ENCODE measurements at places on chromosomes 1 and 21. TPM values are rescaled to one million over a fixed set of nuclear protein-coding genes. Genes with fewer than 3 reads are reported as not detected.

The LCE2A gene
- total RNA-seq, result not detected

The NUCKS1 gene
- 215 TPM for total RNA-seq

DNA sequence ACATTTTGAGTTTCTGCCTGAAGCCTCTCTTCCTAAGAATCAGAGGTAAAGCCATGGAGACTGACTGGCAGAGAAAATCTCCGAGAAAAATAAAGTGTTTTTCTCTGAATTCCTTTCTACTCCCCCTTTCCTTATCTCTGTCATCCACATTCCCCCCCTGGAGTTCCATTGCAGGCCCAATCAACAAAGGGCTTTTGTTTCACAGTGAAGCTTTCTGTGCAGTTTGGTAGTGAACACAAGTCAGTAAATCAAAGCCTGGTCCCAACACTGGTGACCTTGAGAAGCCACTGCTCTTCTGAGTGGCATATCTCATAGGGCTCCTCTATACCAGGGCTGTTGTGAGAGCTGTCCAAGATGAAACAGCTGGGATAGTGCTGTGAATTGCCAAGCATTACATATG, 228.4 kb downstream of the SEC16B start:
- no peak overlapping the region for H3K4me3 ChIP-seq
- H3K36me3 ChIP-seq, result no peaks in the 10 kb centered on the region
- H3K4me1 ChIP-seq, result no peaks in the 10 kb centered on the region
- H3K27ac ChIP-seq, result no peak overlapping the region
- no peak for DNase-seq

DNA sequence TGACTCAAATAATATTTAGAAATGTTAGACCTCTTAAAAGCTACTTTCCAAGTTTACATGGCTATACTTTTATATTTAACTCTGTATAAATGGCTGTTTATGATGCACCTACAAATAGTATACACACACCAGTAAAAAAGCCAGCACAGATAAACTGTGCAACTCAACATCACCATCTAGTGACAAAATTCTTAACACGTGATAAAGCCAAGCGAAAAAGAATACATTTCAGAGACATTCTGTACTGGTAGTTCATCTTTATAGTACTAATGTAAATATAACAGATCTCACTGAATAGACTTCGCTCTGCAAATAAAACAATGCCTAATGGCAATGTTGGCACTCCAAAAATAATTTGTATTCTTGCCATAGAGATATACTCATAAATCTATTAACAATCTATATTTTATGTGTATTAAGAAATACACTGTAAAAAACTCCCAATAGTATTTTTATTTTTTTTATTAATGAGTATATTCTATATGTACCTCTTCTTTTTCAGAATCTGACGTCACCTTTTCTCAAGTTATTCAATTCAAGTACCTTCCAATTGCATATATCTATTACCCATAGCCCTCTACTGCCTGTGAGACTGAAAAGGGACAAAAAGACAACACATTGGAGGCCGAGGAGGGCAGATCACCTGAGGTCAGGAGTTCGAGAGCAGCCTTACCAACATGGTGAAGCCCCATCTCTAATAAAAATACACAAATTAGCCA, 100.2 kb downstream of the DPYD start:
- no peak overlapping the region for H3K27ac ChIP-seq
- no peak overlapping the region for H3K4me3 ChIP-seq
- peaks cover 9% of the 10 kb centered on the region for H3K4me1 ChIP-seq
- H3K36me3 ChIP-seq, result peaks cover 4% of the 10 kb centered on the region

GRCh38 chr1:188423073-188423472, 1594.3 kb downstream of the PLA2G4A start:
- no peaks in the 10 kb centered on the region for H3K27me3 ChIP-seq
- H3K4me3 ChIP-seq, result no peak overlapping the region
- H3K27ac ChIP-seq, result no peak overlapping the region
- H3K4me1 ChIP-seq, result peaks cover 3% of the 10 kb centered on the region
- H3K36me3 ChIP-seq, result no peaks in the 10 kb centered on the region
- no peak for DNase-seq

- H3K36me3 ChIP-seq, result no peaks in the 10 kb centered on the region
- peak overlapping the region; percentile 50 for H3K27ac ChIP-seq
- H3K4me3 ChIP-seq, result no peak overlapping the region
- peaks cover 6% of the 10 kb centered on the region for H3K27me3 ChIP-seq
These were observed 637.3 kb downstream of the MATN1 start for GRCh38 chr1:30085811-30086770.

- no peak for DNase-seq
- H3K4me1 ChIP-seq, result peaks cover 49% of the 10 kb centered on the region
- H3K27ac ChIP-seq, result peak overlapping the region; percentile 99
- peaks cover 5% of the 10 kb centered on the region for H3K36me3 ChIP-seq
- H3K27me3 ChIP-seq, result no peaks in the 10 kb centered on the region
These were observed 756 bp downstream of the ANKRD13C start for GRCh38 chr1:70353601-70354331.

The OR2M3 gene
- total RNA-seq, result not detected

The RAB4A gene
- 53.1 TPM for total RNA-seq

The ALX3 gene
- not detected for total RNA-seq

DNA sequence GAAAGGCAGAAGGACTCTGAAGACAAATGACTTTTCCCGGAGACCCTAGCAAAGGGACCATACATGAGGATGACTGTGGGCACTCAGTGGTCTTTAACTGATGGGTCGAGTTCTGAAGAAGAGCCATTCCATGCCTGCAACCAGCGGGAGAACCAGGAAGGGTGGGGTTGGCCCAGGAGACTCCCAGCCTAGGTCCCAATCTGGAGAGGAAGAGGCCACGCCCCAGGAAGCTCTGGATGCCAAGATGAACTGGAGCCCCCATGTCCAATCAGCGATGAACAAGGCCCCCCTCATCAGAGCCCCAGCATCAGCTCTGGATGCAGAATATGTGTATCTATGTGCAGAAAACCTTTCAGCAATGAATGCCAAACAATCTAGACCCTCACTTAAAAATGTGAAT, 3.6 kb downstream of the KRTAP10-10 start:
- peaks cover 11% of the 10 kb centered on the region for H3K27me3 ChIP-seq
- DNase-seq, result peak; percentile 57
- no peaks in the 10 kb centered on the region for H3K36me3 ChIP-seq
- no peaks in the 10 kb centered on the region for H3K4me1 ChIP-seq
- H3K27ac ChIP-seq, result no peak overlapping the region
- no peak overlapping the region for H3K4me3 ChIP-seq
